NCI-H1048 (cell line): ENCODE measurements at places on chromosomes 1 and 21.

DNA sequence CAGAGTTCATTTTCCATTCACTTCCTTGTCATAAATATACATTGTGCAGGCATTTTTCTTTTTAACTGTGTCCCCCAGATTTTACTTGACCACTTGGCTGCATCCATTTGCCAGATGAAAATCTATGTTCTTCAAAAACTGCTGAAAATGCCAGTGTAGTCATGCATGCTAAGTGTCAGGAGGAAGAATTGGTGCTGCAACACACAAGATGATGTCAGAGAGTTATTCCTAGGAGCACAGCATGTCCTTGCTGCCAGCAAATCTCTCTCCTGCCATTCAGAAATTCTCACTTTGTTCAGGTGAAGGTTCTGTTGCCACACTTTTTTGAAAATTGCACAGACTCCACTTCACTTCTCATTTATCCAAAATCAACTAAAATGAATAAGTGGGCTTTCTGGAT lies 106.4 kb upstream of the MAGI3 start:
- no peak for DNase-seq

- no peak for DNase-seq
Observed at GRCh38 chr1:1531947-1532346, 8.5 kb downstream of the TMEM240 start.

DNA sequence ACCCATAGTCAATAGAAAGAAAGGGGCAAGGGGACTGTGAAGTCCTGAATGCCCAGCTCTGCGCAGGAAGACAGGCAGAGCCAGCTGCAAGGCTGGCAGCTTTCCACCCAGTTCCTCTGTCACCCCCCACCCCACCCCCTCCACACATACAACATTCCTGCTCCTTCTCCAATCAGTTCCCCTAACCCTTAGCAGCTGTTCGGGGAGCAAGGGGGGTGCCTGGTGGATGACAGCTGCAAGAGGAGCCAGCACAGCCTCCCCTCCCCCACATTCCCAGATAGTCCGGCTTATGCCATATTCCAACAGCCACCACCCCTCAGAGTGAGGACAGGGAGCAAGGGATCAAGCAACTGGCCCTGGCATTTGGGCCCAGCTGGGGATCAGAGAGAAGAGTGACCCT lies 9.7 kb downstream of the ARHGEF2 start:
- DNase-seq, result no peak

DNA sequence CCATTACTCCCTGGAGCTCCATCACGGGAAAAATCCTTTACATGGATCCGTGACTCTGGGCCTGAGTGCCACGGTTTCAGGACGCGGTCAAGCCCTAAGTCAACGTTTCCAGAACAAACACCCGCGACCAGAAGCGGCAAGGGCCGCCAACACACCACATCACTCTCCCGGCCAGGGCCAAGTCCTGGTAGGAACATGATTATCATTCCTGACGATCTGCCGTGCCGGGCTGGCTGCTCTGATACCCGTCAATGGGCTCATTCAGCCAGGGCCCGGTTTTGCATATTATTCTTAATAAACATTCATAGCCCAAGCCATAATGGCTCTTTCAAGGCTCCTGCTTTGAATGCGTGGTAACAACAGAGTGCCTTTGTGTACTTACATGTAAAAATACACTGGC lies 44.6 kb upstream of the SIM2 start:
- DNase-seq, result peak; percentile 88

- no peak for DNase-seq
Observed at GRCh38 chr1:1118011-1118875, 2.4 kb upstream of the C1orf159 start.

GRCh38 chr1:208117826-208118225 lies 126.4 kb downstream of the PLXNA2 start:
- DNase-seq, result no peak

DNA sequence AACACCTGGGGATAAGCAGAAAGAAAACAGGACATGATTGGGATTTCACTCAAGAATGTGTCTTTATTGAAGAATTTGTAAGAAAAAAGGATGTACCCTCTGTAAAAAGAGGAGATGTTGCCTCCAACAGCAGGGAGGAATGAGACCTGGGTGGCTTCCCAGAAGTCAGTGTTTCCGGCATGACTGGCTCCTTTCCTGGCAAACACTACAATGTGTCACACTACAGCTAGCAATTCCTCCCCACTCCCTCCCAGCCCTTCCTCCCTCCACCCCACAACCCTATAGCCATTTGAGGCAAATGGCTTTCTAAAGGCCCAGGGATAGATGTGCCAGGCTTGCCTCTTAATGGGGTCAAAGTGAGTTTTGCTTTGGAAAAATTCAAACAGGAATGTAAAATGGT lies 11.5 kb upstream of the COL8A2 start:
- no peak for DNase-seq

GRCh38 chr1:14514739-14515138 lies 83.7 kb upstream of the KAZN start:
- no peak for DNase-seq

DNA sequence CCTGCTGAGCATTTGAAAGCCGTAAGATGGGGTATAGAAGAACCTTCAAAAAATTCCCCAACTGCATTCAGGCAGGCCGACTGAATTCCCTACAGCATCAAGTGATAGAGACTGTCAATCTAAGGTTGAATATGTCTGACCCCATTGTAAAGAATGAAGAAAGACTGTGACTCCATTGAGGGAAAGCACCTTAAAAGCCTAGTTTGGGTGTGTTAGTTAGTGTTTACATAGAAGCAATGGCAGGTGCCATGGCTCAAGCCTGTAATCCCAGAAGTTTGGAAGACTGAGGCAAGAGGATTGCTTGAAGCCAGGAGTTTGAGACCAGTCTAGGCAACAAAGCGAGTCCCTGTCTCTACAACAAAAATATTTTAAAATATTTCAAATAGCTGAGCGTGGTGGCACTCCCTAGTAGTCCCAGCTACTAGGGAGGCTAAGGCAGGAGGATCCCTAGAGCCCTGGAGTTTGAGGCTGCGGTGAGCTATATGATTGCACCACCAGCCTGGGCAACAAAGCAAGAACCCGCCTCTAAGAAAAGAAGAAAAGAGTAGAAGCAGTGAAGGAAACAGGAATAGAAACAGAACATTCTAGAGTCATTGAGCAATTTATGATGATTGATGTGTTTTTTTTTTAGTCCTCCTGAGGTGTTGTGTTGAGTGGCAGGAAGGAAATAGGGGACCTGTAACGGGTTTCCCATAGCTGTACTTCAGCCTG lies 15.4 kb downstream of the POLR3GL start:
- DNase-seq, result no peak

DNA sequence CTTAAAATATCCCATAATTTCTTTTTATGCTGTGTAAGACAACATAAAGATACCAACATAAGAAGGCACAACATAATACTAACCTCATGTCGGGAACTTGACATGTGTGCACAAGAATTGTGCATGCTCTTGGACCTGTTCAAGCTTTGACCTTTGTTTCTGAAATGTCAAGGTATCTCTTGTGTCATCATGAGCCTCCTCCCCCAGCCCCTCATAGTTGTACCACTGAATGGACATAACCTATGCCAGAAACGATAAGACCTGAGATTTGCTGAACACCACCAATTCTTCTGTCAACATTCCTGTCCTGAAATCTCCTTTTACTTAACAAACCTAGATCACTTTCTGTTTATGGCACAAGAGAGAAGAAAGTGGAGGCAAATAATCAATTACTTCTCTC lies 29.4 kb upstream of the PROX1 start:
- no peak for DNase-seq

DNA sequence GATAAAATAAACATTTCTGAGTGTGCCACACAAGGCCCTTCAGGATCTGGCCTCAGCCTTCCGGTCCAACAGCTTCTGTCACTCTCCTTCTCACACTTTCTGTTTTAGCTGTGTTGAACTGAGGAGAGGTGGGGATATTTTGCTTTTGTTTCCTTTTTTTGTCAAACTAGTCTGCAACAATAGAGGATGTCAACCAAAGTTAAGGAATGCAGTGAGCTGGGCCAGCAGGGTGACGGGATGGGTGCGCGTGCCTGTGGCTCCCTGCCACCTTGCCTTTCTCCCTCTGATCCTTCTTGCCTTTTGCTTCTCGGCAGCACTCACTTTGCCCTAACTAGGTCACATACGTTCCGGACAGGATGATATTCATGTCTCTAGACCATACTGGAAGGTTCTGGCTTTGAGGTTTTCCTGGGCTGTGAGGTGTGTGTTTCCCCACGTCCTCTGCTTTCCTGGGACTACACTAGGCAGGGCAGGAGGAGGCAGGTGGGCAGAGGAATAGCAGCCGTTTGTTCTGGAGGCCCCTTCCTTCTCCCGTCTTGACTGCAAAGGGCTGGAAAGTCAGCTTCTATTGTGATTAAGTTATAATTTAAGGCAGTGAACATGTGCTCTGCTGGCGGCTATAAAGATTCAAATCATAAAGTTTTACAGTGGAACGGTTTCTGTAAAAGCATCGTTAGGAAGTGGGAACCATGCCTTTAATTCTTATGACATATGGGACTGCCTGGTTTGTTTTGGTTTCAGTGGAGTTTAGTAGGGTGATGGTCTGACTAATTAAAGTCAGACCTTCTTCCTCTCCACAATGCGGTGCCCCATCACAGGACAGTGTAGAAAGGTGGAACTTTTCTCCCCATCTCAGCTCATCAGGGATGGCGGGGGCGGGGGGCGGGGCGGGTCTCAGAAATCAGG lies 67.8 kb downstream of the RNF220 start:
- no peak for DNase-seq

DNA sequence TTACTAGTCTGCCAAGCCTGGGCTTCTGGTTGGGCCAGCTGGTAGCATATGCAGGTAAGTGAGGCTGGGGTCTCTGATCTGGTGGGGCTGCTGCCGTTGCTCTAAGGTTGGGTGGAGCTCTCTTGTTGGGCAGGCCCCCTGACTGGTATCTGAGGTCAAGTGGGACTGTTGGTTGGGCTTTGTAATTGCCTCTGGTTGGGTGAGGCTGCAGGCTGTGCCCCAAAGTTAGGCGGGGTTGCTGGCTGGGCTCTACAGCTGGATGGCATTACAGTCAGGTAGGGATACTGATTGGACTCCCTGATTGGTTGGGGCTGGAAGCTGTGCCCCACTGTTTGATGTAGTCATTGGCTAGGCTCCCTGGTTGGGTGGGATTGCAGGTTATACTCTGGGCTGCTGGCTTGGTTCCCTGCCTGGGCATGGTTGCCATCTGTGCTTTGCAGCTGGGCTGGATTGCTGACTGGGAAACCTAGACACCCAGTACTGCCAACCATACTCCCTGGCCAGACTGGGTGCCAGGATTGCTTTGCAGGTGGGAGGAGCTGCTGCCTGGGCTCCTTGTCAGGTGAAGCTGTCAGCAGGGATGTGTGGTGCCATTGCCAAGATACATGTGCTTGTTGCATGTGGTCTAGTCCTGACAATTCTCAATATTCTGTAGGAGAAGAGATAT lies 130.5 kb downstream of the RABGAP1L start:
- DNase-seq, result no peak

- no peak for DNase-seq
Observed at GRCh38 chr1:94301186-94301585, 63.8 kb upstream of the ARHGAP29 start.

DNA sequence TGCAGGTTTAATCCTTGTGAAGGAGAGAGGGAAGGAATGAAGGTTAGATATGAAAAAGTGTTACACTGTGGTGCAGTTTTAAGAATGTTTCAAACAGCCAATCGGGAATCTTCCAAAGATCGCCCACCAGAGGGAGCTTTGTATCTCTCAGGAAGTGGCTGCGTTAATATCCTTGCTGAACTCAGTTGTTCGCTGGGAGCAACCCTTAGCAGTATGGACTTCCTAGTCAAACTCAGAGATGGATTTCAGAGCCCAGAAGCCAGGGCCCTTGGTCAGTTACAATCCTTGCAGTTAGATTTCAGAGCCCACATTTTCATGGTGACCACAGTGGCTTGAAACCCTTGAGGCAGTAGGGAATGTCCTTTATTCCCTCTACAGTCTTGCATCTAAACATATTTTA lies 136.2 kb downstream of the NTNG1 start:
- DNase-seq, result no peak

GRCh38 chr1:7227654-7228053 lies 442.4 kb downstream of the CAMTA1 start:
- no peak for DNase-seq

- DNase-seq, result no peak
Observed at GRCh38 chr1:113780374-113781146, 21.3 kb upstream of the PHTF1 start.

- no peak for DNase-seq
Observed at GRCh38 chr1:36323636-36324352, at the start of gene EVA1B. TSS of gene EVA1B (minus strand) at chr1:36323645. CDS start at chr1:36323037, 608 bp downstream.

GRCh38 chr21:31786164-31786920 lies 54.4 kb upstream of the SCAF4 start:
- no peak for DNase-seq

GRCh38 chr1:13813398-13814012 lies 113.5 kb downstream of the PRDM2 start:
- DNase-seq, result no peak

DNA sequence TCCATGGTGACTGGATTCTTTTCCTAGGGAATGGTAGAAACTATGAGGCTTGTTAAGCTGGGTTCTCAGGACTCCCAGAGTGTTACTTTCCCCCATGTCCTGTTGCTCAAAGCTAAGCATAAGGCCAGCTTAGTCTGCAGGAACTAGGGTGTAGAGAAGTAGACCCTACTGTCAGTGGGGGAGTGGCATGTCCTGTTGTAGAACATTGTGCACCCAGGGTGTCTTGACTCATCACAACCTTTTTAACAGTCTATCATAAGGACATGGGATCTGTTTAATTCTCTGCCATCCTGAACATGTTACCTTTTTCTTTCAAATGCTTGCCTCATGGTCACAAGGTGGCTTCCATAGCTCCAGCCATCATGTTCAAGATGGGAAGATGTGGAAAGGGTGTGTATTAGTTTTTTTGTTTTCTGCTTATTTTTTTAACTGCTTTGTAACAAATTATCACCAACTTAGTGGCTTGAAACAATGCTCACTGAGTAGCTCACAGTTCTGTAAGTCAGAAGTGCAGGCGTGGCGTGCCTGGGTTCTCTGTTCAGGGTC lies 17.4 kb downstream of the OBSCN start:
- no peak for DNase-seq

- DNase-seq, result no peak
Observed at GRCh38 chr1:40396420-40396819, 22.9 kb downstream of the SMAP2 start.

DNA sequence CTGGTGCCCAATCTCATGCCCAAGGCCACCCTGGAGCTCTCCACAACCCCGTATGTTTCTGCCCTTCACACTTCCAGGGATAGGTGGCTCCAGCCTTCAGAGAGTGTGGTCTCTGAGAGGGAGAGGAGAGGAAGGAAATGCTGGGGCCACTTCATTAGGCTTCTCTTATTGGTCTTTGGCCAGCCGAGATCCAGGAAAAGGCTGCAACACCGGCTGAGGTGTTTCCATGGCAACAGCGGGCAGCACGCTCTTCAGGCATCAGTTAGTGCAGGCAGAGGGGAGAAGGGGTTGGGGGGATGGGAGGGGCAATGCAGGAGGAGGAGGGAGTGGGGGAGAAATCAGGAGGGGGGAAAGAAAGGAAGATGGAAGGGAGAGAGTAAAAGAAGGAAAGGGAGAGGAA lies 275.1 kb upstream of the GJB5 start:
- no peak for DNase-seq

GRCh38 chr21:36773995-36774394 lies 75.1 kb downstream of the SIM2 start:
- no peak for DNase-seq

DNA sequence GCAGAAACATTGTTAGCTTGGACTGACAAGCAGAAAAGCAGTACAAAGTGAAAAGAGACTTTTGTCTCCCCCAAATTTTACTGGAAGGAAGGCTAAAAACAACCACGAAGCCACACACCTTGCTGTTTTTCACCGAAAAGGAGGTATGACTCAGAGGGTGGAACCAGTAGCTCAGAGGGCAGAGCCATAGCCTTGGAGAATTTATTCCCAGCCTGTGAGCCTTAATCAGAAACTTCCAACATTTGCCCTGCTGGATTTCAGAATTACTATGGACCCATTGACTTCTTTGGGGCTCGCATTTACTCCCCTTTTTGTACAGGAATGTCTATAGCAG lies 32.0 kb downstream of the RPS6KC1 start:
- DNase-seq, result no peak
